NCI-H460 (cell line): ENCODE measurements at places on chromosomes 11 and 22. TPM values are rescaled to one million over a fixed set of nuclear protein-coding genes. Genes with fewer than 3 reads are reported as not detected.

Gene RAB36
- total RNA-seq = 0.43 and 0.67 TPM in 2 replicates

Gene OR52N4
- not detected in 2 replicates for total RNA-seq

Gene ACRV1
- not detected in 2 replicates for total RNA-seq

Gene CLMP
- 9.4 and 10.5 TPM in 2 replicates for total RNA-seq

Gene VSIG10L2
- 0.02 TPM in 1 of 2 replicates, not detected in the other for total RNA-seq

Gene HEPHL1
- not detected in 2 replicates for total RNA-seq

Gene POTEH
- not detected in 2 replicates for total RNA-seq

Gene CFL1
- total RNA-seq = 362 and 364 TPM in 2 replicates

Gene OR51E2
- not detected in 2 replicates for total RNA-seq

Gene SLC39A13
- 12.0 and 12.9 TPM in 2 replicates for total RNA-seq

Gene BTBD18
- not detected in 2 replicates for total RNA-seq

Gene CRYBB2
- total RNA-seq = not detected in 2 replicates

Gene RIMBP3B
- 0.17 and 0.27 TPM in 2 replicates for total RNA-seq

Gene LMF2
- total RNA-seq = 17.0 and 21.1 TPM in 2 replicates

Gene HEPN1
- not detected in 2 replicates for total RNA-seq

Gene CRY2
- total RNA-seq = 2.5 and 2.8 TPM in 2 replicates

Gene XNDC1N
- 2.0 and 3.2 TPM in 2 replicates for total RNA-seq

Gene OR10A5
- total RNA-seq = not detected in 2 replicates

Gene BBOX1
- not detected in 2 replicates for total RNA-seq

Gene MAPK8IP1
- 0.35 and 0.52 TPM in 2 replicates for total RNA-seq

Gene FJX1
- 30.0 and 33.1 TPM in 2 replicates for total RNA-seq
